ENCODE measurements at places on chromosomes 6 and 20.

- DNase-seq: peak; percentile 16
Measured at GRCh38 chr6:128731249-128732165, 151.4 kb upstream of the LAMA2 start.

DNA sequence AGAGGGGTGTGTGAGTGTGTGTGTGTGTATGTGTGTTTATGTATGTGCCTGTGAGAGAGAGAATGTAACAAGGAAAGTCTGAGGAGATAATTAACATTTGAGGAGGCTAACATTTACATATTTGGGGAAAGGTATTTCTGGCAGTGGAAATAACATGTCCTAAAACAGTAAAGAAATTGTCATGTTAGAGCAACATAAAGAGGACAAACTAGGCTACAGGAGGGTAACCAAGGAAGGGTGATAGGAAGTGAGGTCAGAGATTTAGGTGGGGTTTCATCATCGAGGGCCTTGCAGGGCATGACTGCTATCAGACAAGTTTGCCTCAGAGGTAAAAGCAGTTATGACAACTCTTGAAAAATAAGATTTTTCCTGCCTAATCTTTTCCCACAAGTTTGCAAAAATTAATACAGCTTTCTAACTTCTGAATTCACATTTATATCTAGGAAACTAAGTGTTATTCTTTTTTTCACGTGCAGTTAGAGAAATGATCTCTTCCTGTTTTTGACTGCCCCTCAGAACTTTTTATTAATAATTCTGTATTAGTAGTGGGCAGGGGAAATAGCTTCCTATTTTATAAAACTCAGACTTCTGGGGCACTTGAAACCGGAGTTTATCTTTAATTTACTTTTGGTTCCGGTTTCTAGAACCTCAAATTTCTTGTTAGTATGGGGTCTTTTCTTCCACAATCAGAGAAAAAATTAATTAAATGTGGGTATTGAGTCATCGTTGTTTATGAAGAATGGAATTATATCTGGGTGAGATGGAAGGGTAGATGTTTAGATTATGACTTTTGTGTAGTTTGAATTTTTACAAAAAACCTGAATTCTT is 30.5 kb upstream of the RHAG start:
- DNase-seq: no peak

DNA sequence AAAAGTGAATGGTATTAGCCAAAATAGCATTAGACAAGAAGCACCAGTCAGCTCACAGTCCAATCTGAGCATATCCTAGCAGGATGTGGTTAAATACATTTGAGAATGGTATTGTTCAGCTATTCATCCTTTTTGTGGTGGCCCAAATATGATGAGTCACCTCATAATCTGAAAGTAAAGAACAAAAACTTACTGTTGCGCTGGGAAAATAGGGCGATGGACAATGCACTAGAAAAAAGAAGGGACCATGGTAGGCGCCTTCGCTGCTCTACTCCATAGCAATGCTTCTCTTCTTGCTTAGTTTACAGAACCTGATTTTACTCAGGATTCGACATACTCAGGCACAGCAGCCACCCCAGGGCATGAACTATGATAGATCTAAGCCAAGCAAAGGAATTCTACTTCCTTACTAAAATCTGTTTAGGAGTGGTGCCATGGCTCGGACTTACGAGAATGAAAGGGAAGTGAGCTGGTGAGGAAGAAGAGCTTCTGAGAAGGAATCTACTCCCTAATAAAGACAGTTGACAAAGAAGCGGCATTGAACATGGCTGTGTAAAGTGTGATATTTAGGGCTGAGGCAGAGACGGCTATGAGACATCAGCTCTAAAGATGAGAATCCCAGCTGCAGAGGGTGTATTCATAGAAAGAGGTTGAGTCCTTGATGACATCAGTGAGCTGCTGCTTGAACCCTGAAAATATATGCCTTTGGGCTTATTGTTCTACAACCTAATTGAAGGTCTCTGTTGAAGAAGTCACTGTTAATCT is 16.6 kb upstream of the FBXO9 start:
- DNase-seq: no peak

DNA sequence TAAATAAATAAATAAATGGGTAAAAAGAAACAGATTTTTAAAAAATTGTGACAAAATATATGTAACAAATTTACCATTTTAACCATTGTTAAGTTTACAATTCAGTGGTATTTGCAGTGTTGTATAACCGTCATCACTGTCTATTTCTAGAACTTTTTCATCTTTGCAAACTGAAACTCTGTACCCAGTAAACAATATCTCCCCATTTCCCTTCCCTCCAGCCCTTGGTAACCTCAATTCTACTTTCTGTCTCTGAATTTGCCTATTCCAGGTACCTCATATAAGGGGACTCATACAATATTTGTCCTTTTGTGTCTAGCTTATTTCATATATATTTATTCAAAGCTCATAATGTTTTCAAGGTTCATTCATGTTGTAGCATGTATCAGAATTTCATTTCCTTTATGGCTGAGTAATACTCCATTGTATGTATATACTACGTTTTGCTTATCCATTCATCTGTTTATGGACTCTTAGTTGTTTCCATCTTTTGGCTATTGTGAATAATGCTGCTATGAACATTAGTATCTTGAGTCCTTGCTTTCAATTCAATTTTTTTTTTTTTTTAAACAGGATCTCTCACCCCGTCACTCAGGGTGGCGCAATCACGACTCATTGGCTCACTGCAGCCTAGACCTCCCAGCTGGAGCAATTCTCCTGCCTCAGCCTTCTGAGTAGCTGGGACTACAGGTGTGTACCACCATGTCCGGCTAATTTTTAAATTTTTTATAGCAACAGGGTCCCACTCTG is 8.9 kb downstream of the MANBAL start:
- DNase-seq: no peak

- DNase-seq: no peak
Measured at GRCh38 chr6:124522335-124522734, 439.9 kb upstream of the RNF217 start.

DNA sequence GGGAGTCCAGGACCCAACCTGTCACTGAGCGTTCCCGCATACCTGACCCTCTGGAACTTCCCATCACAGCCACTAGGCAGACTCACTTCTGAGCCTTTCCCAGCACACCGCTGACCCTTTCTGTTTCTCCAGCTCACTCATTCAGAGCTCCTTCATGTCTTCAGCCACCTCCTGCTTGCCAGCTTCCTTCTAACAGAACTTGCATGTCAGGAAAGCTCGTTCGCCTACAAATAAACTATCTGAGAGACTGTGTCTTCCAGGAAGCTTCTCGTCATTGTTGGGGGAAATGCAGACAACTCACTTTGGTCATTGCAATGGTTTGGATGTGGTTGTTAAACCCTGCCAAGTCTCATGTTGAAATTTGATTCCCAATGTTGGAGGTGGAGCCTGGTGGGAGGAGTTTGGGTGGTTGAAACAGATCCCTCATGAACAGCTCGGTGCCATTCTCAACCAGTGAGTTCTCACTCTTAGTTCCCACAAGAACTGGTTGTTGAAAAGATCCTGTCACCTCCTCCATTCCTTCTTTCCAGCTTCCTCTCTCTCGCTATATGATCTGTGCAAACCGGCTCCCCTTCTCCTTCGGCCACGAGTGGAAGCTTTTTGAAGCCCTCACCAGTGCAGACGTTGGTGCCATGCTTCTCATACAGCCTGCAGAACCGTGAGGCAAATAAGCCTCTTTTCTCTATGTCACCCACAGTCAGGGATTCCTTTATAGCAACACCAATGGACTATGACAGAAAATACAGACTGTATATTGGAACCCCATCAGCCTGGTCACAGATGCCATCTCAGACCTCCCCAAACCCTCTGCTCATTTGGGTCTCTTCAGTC is 1.4 kb upstream of the MUC21 start:
- peak; percentile 26 for DNase-seq

- no peak for DNase-seq
Measured at GRCh38 chr20:58433759-58434158, 44.7 kb downstream of the VAPB start.

DNA sequence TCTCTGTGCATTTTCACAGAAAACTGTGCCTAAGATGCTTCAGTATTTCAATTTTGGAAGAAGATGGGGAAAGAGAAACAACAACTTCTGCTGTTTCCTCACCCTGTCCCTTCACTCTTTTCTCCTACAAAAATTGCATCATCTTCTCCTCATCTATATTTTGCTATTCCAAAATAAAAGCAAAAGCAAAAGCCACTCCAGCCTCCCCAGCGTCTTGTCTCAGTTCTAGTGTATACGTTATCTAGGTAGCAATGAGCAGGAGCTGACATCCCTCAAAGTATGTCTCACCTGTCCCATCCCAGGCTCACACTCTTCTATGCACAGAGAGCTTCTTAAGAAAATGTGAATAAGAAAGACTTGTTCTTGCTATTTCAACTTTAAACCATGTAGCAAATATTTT is 163.8 kb upstream of the TAB2 start:
- DNase-seq: no peak

- no peak for DNase-seq
Measured at GRCh38 chr6:32472781-32473375, 33.2 kb downstream of the HLA-DRA start.

GRCh38 chr6:2448826-2449571 is 203.6 kb upstream of the GMDS start:
- peak; percentile 49 for DNase-seq

GRCh38 chr6:121680058-121680457 is 244.6 kb downstream of the GJA1 start:
- DNase-seq: no peak

- DNase-seq: no peak
Measured at GRCh38 chr6:46240866-46241565, 70.2 kb upstream of the ENPP5 start.

- DNase-seq: peak; percentile 23
Measured at GRCh38 chr20:18007534-18008292, 38.9 kb downstream of the MGME1 start.

DNA sequence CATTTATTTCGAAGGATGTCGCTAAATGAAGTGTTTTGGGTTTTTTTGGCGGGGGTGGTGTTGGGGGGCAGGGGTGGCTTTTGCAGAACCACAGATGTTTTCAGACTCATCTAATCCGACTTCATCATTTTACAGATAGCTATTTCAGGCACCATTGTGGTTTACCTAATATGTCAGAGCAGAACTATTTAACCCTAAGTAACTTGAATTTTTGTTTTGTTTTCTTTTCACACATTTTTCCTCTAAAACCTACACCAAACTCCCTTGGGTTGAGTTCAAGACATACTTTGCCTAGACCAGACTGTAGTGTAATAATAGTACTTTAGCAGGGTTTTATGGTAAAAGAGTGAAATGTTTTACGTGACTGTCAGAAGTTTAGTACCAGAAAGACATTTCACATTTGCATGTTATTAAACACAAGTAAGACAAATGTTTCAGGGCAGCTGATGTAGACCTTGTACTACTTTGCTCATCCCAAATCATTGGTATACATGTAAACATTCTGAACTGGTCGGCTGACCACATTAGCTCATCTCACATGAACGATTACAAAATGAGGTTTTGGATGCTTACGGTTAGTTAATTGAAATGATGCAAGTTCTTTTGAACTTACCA is 37.7 kb downstream of the MAP3K4 start:
- DNase-seq: no peak

DNA sequence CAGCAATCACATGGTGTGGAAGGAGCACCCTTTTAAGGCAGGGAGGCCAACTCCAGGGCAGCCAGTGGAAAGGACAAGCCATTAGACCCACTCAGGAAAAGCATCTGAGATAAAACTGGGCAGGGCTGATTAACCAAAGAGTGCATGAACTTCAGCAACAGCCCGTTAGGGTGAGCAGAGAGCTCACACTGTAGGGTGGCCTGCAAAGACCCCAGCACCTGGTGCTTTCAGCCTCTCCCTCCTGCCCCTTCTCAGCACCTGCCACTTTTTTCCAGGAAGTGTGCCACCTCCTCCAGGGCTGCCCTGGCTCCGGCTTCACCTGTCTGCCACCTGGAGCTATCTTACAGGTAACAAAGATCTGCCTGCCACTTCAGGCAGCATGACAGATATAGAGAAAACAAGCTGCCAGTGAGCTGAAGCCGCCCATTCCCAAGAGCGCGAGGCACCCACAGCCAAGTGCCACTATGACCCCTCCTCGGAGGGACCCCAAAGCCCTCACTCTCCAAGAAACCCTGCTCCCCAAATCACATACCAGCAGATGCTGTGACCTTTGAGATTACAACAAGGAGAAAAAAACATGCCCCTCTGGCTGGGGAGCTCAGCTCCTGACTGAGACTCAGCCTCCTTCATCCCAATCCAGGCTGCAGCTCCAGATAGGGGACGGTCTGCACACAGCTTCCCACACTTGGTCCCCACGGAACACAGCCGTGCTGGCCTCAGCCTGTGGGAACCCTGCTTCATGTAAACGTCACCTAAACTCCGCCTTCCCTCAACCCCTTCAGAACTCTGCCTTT is 71.2 kb downstream of the ABHD12 start:
- DNase-seq: no peak

DNA sequence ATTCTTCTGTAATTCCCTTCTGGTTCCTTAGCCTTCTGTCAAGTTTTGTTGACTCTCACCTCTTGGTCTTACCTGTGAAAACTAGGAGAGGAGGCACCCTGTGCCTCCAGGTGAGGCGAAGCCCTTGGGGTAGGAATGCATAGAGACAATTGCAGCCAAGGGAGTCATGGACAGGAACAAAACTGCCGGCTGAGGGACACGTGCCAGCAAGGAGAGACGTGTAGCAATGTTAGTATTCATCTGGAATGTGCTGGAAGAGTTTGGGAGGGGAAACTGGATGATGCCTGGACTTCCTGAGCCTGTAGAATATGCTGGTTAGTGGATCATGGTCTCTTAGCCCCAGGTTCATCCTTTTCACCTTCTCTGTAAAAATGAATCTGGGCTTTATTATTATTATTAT is 3.9 kb upstream of the TIAM2 start:
- DNase-seq: no peak

GRCh38 chr6:153621070-153621469 is 418.0 kb upstream of the OPRM1 start:
- DNase-seq: no peak

DNA sequence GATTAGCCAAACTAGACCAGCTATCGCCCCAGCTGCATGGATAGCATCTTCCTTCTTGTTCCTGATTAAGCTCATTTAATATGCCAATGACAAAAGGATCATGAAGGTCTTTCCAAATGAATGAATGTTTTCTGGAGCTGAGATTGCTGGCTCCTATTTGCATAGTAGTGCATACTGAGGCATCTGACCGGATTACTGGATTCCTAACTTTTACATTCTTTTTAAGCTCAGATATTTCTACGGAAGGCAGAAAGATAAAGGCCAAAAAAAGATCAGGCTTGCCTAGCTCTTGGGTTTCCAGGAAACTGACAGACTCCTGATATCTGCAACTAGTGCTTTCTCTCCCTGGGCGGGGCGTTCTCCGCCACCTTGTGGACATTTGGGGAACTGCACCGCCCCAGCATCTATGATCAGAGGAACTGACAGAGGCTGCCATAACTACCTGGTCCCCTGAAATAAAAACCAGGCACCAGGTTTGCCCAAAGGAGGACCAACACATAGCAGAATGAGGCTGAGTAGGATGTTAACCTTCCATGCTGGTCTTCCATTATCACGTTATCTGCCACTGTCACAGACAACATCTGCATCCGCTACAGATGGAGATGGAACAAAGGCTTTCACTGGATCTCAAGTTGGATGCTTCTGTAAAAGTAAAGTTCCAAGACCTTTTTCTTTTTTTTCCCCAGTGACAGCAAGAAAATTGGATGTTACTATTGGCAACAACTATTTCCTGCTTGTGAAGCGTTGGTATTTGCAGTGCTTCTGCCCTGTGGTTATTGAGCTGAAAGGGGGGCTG is 33.2 kb downstream of the NT5E start:
- DNase-seq: peak; percentile 83

- DNase-seq: no peak
Measured at GRCh38 chr6:43495409-43495941, 14.7 kb downstream of the LRRC73 start.

Measured in mucosa of gallbladder (tissue), 1 donor.